ENCODE measurements at places on chromosomes 2 and 18.
A peak's percentile ranks its signal among the peaks of the same experiment; 100 is the strongest.

DNA sequence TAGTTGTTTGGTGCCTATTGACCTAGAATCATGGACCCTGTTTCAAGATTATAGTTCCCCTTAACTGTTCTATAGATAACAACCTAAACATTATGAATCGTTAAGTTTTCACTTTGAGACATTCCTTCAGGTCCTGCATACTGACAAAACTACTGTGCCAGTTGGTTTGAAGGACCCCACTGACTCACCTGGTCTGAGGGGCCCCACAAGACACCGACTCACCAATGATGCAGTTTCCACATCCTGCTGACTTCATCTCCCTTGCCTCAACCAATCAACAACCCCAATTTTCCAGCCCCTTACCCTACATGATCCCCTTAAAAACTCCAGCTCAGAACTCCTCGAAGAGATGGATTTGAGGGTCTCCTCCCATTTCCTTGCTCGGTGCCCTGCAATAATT is 89.6 kb upstream of the CCDC141 start:
- DNase-seq, result no peak

- no peak for DNase-seq
Observed at GRCh38 chr18:68662754-68663153, 52.2 kb downstream of the TMX3 start.

DNA sequence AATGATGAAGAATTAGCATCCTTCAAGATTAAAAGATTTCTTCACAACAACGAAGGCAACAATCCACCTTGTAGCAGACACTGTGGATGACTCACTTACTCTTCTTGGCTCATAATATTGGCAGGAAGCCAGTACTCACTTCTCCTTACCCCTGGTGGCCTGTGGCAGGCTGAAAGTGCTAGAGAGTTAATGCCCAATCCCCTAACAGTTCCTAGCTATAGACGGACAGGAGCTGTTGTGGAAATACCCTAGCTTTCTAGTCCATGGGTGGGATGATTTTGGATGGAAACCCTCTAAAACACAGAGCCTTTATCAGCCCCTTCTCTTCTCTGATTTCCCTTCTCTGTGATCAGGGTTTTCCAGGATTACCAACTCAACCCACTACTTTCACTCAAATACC is 128.6 kb upstream of the NYAP2 start:
- peak; percentile 13 for DNase-seq

DNA sequence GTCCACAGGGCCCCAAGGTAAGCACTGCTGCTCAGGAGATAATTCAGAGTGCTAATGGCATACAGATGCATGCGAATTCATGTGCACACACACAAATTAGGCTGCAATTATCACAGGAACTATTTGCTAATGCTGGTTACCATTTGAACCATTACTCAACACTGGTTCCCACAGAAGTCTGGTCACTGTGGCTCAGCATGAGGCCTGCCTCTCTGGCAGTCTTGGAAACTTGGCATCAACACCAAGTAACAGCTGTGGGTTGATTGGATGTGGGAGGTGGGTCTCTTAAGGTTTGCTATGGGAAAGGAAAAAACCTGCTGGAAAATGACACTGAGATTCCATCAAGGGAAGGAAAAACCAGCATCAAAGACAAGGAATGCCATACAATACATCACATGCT is 105.0 kb downstream of the CELF4 start:
- DNase-seq, result no peak

GRCh38 chr2:200470230-200470629 is 39.6 kb downstream of the KCTD18 start:
- DNase-seq, result no peak

GRCh38 chr2:109129356-109129920 is 433 bp downstream of the SH3RF3 start:
- peak; percentile 41 for DNase-seq

- no peak for DNase-seq
Observed at GRCh38 chr2:139685090-139685983, 905.1 kb upstream of the NXPH2 start.

GRCh38 chr2:125696560-125696959 is 959.4 kb upstream of the GYPC start:
- DNase-seq, result no peak

GRCh38 chr18:44771956-44772917 is 91.5 kb downstream of the SETBP1 start:
- no peak for DNase-seq

DNA sequence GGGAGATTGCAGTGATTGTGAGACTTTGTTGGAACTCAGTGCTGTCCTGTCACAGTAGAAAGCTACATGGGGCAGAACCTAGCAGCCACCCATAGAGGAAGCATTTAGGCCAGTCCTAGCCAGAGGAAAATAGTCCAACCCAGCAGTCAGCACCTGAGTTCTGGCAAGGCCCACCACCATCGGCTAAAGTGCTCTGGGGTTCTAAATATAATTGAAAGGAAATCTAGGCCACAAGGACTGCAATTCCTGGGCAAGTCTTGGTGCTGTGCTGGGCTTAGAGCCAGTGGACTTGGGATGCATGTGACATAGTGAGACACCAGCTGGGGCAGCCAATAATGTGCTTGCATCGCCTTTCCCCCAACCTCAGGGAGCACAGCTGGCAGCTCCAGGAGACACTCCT is 28.9 kb upstream of the ACTR2 start:
- DNase-seq, result no peak

GRCh38 chr2:160498137-160498536 is 4.5 kb upstream of the RBMS1 start:
- no peak for DNase-seq

DNA sequence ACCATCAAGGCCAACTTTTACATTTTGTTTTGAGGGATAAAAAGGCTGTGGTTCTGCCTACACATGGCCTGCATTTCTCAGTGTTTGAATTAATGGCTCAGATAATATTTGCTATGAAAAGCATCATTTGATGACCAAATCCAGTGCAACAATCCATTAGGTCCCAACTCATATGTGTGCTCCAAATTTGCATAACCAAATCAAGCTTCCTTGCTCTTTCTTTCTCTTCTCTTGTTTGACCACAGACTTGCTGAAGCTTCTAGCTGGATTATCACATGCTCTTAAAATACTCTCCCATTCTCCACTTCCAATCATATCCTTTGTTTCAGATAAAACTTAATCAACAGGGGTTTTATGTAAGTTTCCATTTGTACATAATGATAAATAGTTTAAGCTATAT is 147.0 kb downstream of the TCF4 start:
- DNase-seq, result no peak

- DNase-seq, result no peak
Observed at GRCh38 chr2:202965810-202966460, 48.7 kb upstream of the NBEAL1 start.

DNA sequence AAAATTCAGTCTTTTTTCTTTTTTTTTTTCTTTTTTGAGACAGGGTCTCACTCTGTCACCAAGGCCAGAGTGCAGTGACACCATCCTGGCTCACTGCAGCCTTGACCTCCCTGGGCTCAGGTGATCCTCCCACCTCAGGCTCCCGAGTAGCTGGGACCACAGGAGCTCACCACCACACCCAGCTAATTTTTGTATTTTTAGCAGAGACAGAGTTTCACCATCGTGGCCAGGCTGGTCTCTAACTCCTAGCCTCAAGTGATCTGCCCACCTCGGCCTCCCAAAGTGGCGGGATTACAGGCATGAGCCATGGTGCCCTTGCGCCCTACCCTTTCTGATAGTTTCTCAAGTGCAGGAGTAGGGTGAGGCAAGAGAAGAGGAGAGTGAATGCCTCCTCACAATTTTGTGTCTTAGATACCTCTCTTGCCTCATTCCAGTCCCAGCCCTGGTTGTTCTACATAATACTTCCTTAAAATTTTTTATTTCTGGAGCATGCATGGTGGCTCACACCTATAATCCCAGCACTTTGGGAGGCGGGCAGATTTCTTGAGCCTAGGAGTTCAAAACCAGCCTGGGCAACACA is 68.2 kb upstream of the CAB39 start:
- DNase-seq, result no peak

DNA sequence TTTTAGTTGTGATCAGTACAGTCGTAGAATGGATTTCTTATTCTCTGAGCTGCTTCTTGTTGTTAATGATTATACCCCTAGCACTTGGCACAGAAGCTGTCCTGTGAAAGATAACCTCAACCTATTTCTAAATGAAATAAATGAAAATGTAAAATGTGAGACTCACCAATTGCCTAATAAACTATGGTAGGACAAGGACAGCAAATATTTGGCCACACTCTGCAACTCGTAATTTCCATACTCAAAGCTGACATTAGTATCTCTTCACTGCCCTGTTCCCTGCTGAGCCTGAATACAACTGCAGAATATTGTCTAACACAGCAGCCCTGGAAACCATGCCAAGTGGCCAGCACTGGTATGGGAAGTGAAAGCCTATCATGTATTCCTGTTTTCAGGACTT is 34.5 kb downstream of the TMEM182 start:
- DNase-seq, result no peak

DNA sequence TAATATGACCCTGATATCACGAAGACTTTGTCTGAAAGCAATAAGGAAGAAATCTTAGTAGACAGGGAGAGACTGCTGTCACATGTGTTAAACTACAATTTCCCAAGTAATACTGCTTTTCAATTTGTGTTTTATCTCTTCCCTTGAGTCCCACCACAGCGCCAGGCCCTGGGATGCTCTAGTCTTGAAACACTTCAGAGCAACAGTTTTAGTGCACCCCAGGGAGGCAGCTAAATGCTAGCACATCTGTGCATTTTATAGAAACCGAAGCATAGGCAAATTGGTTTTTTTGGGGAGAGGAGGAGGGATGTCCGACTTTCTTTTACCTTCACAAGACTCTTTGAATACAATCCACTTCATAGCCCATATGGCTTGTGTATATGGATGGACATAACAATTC is 550.0 kb upstream of the SYT4 start:
- no peak for DNase-seq

- peak; percentile 18 for DNase-seq
Observed at GRCh38 chr2:232142049-232142448, 180.5 kb downstream of the DIS3L2 start.

DNA sequence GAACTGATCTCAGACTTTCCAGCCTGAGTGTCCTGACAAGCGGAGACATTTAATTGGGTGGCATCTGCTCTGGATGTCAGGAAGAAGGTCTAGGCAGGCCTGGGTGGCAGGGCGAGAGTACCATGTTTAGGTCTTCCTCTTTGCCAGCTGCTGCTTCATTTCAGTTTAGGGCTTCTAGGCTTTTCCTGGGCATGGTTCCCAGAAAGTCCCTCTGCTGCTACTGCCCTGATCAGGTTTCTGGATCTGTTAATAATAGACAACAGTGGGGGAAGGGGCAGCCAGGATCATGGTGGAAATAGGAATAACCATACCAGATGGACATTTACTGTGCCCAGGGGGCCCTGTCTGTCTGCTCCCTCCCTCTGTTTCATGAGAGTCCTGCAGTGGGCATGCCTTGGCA is 2.3 kb upstream of the PLCD4 start:
- DNase-seq, result no peak

DNA sequence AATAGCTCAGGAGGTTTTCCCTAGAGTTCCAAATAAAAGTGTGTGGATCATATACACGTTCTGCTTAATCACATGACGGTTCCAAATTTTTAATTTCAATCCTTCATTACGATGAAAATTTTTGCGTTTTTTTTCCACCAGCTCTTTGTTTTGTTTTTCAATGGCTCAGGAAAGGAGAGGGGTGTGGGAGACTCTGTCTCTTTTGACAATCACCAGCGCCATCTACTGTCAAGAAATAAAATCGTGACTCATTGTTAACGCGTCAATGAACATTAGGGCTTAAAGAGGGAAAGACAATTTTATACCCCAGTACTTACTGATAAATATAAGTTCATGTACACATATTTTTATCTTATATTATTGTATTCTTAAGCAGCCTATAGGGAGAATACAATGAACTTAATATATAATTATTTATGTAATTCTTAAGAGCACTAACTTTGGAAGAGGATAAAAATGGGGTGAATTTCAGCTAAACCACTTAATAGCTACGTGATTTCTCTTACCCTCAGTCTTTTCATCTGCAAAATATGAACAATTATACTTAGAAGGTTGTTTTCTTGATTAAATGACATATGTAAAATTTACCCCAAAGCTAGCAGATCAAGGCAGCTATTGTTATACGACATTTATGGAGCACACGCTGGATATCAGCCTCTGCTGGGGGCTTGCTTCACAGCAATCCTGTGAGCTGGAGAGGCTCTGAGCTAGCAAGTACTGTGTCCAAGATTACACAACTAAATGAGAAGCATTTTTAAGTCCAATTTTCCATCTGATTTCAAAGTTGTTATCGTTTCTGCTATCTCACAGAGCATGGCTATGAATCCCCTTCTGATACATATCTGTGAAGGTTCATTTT is 47.4 kb upstream of the RMDN2 start:
- DNase-seq, result peak; percentile 27

DNA sequence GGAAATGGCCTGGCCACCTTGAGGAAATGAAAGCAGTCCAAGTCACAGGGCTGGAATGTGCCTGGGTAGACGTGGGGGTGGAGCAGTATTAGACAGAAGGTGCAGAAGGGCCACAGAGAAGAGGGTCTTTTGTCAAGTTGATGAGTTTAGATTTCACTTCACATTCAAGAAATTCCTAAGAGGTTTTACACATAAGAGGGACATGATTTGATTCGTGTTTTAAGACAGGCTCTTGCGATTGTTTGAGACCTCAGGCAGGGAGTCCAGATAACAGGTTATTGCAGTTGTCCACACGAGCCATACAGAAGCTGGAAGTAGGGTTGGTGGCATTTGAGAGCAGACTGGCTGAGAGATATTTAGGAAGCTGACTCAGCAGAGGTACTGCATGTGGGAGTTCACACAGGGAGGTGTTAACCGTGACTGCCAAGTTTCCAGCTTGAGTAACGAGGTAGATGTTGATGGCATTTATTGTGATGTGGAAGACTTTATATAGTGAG is 64.6 kb downstream of the NEB start:
- no peak for DNase-seq

GRCh38 chr2:19676770-19677169 is 225.0 kb downstream of the TTC32 start:
- no peak for DNase-seq

Data from stimulated activated naive CD8-positive, alpha-beta T cell treated with anti-CD3 and anti-CD28 coated beads, Interleukin-15, amount 100 ng/mL, for 72 hours (primary cell).